Tibial nerve (tissue), 4 donors: ENCODE measurements at places on chromosomes 16 and 17. TPM values are rescaled to one million over a fixed set of nuclear protein-coding genes. Genes with fewer than 3 reads are reported as not detected.

- DNase-seq, result no peak
- peak overlapping the region; percentile 99 for H3K27ac ChIP-seq
- H3K27me3 ChIP-seq, result no peaks in the 10 kb centered on the region
- H3K36me3 ChIP-seq, result no peaks in the 10 kb centered on the region
- peaks cover 59% of the 10 kb centered on the region for H3K4me1 ChIP-seq
These were observed 1.2 kb downstream of the ARHGAP17 start for GRCh38 chr16:25013751-25014499.

GRCh38 chr17:41308918-41309359 lies at the start of gene KRTAP16-1:
KRTAP16-1 (minus strand) TSS chr17:41309309; CDS start chr17:41309253, 56 bp downstream.
- H3K27ac ChIP-seq, result no peak within 1 kb of the TSS
- H3K27me3 ChIP-seq, result no peaks in the 10 kb centered on the region
- DNase-seq, result no peak
- no peaks in the 10 kb centered on the region for H3K36me3 ChIP-seq
- no peak within 1 kb of the TSS for H3K4me3 ChIP-seq

- no peak for DNase-seq
- H3K27ac ChIP-seq, result peak overlapping the region; percentile 70
- H3K4me3 ChIP-seq, result peak overlapping the region; percentile 79
- peaks cover 59% of the 10 kb centered on the region for H3K4me1 ChIP-seq
- H3K36me3 ChIP-seq, result no peaks in the 10 kb centered on the region
These were observed 1.3 kb downstream of the PEMT start for GRCh38 chr17:17590141-17590751.

DNA sequence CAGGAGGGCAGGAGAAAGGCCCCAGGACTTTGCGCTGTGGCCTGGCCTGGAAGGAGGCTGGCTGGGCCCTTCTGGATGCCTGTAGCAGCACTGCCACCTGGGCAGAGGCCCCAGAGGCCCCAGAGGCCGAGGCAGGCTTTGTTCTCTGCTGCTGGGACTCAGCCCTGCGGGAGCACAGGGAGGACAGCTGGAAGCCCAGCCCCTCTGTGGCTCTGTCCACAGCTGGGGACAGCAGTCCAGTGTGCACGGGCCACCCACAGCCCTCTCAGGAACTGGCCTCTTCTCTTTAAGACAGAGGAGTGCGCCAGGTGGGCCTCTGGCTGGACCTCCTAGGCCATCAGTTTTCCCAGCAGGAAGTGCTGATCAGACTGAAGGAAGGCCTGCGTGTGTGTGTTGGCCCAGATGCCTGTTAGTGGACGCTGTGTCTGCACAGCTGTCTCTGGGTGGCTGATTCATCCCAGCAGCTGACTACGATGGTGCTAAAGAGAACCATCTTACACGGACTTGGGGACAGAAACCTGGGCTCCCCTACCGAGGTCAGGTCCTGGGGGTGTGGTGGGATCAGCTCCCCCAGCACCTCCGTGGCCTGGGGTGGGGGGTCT lies 26.9 kb upstream of the ZNF750 start:
- H3K36me3 ChIP-seq, result no peaks in the 10 kb centered on the region
- H3K27ac ChIP-seq, result no peak overlapping the region
- H3K4me3 ChIP-seq, result no peak overlapping the region
- H3K4me1 ChIP-seq, result peaks cover 21% of the 10 kb centered on the region

The KRT9 gene
- total RNA-seq, result not detected

The PLK1 gene
- total RNA-seq, result 9.6 TPM

DNA sequence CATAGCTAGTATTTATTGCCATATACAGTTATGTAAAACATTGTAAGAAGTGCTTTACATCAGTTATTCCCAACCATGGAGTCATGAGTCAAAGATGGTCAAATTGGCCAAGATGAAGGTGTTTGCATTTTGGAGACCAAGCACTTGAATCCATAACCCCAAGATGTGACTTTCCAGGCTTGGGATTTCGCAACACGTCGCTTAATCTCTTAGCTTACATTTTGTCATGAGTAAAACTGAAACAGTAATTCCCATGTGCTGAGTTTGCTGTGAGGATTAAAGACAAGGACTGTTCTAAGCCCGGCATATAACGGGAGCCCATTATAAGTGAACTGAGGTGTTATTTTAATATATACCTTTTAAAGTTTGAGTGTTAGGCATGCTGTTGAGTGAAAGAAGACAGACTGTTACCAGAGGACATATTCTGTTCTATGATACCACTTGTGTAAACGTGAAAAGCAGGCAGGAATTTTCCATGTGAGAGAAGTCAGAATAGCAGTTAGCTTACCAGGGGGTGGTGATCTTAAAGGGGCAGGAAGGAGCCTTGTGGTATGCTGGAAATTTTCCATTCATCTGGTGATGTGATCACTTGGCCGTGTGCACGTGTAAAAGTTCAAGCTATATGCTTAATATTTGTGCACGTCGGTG lies 484.9 kb downstream of the WWOX start:
- no peaks in the 10 kb centered on the region for H3K4me1 ChIP-seq
- H3K27me3 ChIP-seq, result no peaks in the 10 kb centered on the region
- H3K4me3 ChIP-seq, result no peak overlapping the region
- DNase-seq, result no peak
- H3K36me3 ChIP-seq, result no peaks in the 10 kb centered on the region
- H3K27ac ChIP-seq, result no peak overlapping the region

The NUDT7 gene
- 14.2 TPM for total RNA-seq

GRCh38 chr16:60405286-60405685 lies 1631.0 kb downstream of the CDH8 start:
- no peak overlapping the region for H3K27ac ChIP-seq
- no peak for DNase-seq
- no peaks in the 10 kb centered on the region for H3K27me3 ChIP-seq
- no peak overlapping the region for H3K4me3 ChIP-seq

GRCh38 chr17:79304884-79305283 lies 230.3 kb downstream of the ENGASE start:
- H3K27me3 ChIP-seq, result no peaks in the 10 kb centered on the region
- H3K4me3 ChIP-seq, result no peak overlapping the region
